ENCODE measurements at places on chromosomes 5 and 9.

DNA sequence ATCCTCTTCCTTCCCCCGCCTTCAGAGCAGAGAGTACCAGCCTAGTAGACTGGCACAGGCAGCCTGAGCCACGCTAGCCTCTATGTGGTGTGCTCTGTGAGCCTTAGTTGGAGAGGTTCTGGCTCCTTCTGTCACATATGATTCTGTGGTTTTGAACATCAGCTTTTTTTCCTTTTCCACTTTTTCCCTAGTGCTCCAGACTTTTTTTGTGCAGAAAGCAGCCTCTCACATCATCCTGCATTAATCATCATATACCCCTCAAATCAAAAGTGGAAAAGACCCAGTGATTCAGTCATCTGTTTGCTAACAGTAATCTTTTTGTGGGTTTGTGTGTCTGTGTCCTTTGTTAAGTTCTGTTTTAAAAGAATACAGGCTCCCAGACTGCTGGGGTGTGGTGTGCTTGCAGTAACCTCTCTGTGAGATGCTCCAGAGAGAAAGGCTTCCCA, 663.9 kb upstream of the RGMB start:
- DNase-seq = no peak

DNA sequence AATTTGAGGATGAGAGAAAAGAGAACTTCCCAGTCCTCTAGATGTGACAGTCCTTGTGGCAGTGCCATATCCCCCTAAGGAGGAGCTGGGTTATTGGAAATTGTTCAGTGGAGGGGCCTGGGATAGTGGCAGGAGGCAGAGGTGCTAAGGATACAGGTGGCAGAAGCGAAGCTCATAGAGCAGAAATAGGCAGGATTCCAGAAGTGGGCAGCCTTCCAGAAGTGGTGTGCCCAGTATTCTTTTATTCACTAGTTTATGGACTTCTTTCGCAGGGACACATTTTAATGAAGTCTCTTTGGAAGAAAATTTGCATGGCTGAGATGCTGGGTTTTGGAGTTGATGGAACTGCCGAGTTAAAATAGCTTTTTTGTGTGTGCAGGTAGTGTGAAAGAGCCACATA, 6.8 kb downstream of the PIK3R1 start:
- no peak for DNase-seq

- DNase-seq = no peak
Measured at GRCh38 chr9:83198371-83198770, 135.4 kb upstream of the RASEF start.

DNA sequence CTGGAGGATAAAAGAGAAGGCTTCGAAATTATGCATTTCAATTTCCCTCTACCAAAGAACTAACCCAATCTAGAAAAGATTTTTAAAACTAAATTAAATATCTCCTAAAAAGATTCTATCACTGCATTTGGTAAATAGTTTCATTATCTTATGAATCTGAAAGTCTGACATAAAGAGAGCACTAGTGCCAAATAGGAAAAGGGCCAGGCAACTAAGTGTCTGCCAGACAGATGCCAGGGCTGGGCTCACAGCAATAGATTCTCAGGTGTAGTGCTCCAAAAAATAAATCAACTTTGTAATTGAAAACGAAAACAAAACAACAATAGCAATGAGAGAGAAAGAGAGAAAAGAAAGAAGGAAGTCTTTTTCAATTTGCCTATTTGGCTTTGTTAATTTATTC, 157.7 kb upstream of the GNA14 start:
- DNase-seq = no peak

- no peak for DNase-seq
Measured at GRCh38 chr5:155915601-155916000, 411.4 kb upstream of the SGCD start.

DNA sequence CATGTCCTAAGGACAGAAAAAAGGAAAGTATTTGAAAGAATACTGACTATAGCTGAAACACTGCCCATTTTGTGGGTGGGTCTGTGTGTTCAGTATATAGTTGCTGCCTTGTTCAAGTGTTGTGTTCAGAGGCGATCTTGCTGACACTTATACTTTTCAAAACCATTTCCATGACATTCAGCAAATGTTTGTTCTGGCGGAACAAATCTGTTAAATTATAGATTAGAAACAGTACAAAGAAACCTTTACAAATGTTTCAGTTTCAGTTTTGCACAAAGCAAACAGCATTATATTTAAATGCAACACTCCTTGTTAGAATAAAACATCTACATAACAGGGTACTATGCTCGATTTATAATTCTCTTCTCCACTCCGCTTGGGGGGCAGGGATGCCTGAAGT, 2276.3 kb downstream of the MAT2B start:
- no peak for DNase-seq

DNA sequence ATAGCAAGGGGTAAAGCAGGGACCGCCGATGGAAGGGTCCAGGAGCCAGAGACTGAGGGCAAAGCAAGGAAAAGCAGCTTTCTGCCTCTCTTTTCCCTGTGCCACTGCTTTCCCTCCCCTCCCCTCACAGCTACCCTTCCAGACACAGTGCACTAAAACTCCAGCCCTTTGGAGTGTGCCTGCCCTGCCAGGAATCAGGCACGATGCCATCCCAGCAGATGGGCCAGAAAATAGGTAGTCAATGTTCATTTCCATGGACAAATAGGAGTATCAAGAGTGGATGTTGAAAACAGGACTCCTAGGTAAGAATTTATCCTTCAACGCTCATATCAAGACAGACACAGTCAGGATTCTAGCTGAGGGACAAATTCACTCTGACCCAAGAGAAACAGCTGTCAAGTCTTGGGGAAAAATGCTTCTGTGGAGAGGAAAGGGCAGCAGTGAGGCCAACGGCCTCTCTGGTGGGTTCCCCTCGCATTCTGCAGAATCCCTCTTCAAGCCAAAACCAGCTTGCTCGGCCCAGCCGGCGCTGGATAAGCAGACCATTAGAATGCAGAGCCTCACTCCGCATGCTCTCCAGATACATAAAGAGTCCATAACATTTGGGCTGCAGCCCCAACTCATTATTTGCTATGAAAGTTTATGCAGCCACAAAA, 138.0 kb downstream of the CAAP1 start:
- no peak for DNase-seq

DNA sequence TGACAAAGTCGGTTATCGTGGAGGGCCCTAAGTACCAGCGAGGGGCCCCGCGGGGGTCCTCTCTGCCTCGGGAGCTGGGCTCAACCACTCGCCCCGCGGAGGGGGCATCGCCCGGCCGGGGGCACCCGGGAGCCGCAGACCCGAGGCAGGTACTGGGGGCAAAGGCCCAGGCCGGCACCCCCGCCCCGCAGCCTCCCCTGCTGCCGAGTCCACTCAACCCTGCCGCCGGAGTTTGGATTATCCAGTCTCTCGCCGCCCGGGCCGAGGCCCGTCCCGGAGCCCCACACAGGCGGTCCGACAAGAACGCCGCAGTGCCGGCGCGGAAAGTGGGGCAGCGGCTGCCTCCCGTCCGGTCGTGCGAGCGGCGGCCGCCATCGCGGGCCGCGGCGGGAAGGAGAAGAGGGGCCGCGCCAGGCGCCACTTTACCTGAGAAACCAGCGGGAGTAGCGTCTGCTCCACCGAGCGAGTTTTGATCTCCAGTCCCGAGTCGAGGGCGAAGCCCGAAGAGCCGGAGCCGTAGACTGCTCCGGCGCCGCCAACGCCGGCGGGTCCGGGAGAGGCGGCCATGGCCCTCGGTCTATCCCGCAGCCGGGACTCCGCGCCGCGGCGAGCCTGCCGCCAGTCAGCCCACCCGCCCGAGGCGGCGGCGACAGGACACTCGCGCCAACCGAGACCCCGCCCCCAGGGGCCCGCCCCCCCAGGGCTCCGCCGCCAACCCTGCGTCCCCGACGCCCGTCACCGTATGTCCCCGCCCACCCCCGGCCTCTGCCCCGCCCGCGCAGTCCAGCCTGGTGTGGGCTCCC, at the start of gene CTNNAL1:
Gene CTNNAL1, minus strand, starts transcription at position 624 of the 803 bp plus-strand sequence. Its CDS starts 57 bp downstream, at position 567.
- DNase-seq = peak; percentile 92

DNA sequence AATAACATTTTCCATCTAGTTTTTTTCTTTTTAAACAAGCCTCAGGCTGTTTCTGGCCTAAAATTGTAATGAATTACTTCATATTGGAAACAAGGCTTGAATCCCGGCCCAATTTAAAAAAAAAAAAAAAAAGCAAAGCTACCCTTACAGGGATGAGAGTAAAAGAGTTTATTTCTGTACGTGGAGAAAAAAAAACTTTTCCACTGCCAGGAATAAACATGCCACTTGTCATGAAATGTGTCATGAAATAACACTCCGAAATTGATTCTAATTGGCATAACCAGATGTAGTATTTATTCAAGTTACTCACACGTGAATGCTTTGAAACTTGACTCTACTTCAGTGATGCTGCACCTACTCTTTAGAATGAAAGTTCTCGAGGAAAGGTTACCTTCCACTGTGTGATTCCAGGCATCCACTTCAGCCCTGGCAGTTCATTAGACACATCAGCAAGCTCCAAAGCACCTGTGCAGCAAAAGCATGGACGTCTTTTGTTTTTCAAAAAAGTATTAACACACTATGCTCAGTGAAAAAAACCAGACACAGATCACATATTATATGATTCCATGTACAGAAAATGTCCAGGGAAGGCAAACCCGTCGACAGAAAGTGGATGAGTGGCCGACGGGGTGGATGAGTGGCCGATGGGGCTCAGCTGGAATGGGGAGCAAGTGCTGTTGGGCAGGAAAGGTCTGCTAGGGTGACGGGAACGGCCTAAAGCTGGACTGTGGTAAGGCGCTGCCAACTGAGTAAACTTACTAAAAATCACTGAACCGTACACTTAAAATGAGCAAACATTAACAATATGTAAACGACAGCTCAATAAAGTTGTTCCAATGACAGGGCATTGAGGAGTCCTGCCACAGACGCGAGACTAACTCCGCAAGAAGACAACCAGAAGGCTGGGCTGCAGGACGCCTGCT, 21.2 kb downstream of the NSUN2 start:
- no peak for DNase-seq

DNA sequence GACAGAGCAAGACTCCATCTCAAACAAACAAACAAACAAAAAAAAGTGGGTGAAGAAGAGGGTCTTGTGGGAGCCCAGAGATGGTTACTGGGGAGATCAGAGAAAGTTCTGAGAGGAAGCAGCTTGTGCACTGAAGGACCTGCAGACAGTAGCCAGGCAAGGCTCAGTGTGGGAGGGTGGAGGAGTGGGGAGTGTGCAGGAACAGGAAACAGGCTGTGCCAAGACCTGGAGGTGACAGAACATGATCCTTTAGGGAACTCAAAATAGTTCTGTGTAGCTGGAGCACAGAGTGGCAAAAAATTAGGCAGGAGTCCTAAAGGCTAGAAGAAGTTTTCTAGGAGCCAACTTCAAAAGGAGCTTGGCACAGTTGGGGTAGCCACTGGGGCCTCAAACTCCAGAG, 19.2 kb upstream of the NANS start:
- DNase-seq = no peak

GRCh38 chr5:123537256-123537655, 25.3 kb downstream of the CSNK1G3 start:
- DNase-seq = no peak

DNA sequence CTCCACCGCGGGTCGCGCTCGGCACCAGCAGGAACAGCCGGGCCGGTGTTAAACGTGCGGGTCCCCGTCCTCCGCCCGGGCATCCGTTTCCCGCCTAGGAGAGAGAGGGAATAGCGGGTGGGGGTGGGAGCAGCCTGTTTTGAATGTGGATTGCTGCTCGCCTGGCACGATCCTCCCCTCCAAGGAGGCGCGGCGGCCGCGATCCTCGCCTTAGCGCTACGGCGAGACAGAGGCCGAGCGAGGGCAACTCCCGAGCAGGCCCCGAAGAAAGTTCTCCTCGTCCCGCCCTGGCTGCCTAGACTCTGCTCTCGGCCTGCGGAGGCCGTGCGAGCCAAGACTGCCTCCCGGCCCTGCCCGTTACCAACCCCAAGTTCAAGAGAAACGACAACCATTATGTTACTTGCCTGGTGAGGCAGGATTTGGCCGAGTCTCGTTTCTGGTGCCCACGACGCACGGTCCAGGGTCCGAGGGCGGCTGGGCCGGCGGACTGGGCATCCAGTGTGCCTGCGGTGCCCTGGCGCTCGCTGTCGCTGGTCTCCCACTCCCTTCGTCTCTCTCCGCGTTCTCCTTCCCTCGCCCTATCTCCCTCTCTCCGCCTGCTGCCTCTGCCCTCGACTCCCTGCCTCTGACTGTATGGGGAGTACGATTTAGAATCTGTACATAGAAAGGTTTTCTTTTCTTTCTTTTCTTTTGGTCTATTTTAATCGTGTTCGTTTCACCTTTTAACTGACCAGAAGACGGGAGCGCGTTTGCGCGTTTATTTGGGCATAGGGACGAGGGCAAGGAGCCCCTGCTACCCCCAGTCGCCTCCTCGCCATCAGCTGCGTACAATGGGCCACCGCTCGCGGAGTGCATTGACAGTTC, 724 bp downstream of the NR2F1-AS1 start:
- DNase-seq = no peak

DNA sequence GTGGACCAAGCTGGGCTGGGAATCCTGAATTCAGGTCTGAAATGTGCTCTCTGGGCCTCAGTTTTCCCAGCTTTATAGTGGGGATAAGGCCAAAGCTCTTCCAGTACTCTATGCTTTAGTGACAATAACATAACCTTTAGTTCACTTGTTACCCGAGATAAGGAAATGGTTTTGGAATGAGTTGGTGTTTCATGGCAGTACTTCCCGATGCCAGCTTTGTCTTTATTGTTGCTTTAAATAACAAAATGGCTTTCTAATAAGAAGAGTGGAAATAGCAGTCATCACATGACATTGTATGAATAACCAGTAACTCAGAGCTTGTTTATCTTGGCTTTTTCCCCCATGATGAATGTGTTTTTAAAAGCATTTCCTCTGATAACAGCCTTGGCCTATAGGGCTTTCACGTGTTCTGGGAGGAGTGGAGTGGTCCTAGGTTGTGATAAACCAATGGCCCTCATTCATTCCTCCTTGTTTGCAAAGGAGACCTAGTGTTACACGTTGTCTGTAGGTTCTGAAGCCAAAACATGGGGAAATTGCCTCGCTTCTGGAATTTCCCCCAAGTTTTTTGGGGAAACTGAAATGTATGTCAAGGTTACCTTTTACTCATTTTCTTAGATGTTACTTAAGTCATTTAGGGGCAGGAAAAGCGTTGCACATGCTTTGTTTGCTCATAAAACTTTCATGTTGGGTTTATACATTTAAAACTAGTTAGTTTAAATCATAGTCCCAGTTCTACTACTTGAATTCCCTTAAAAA, 53.7 kb downstream of the ZNF618 start:
- no peak for DNase-seq

GRCh38 chr5:150338546-150338945, 19.0 kb upstream of the TCOF1 start:
- DNase-seq = no peak

- DNase-seq = no peak
Measured at GRCh38 chr9:123349033-123349432, 7.0 kb upstream of the CRB2 start.

- no peak for DNase-seq
Measured at GRCh38 chr9:119332522-119332921, 36.7 kb downstream of the BRINP1 start.

GRCh38 chr9:93045521-93045920, 13.0 kb upstream of the SUSD3 start:
- no peak for DNase-seq

- DNase-seq = no peak
Measured at GRCh38 chr9:70165006-70165602, 93.7 kb upstream of the SMC5 start.

- no peak for DNase-seq
Measured at GRCh38 chr5:395156-395920, 47.6 kb upstream of the EXOC3 start.
